Activated naive CD4-positive, alpha-beta T cell treated with Interleukin-2 at 50 U/mL for 16 hours (primary cell): ENCODE measurements at places on chromosomes 2 and 18.
A peak's percentile ranks its signal among the peaks of the same experiment; 100 is the strongest.

GRCh38 chr2:45942237-45942738, 290.8 kb downstream of the PRKCE start:
- DNase-seq = no peak

GRCh38 chr2:201696151-201696659, 2.2 kb downstream of the MPP4 start:
- no peak for DNase-seq

GRCh38 chr2:64543008-64543697, 19.0 kb downstream of the AFTPH start:
- DNase-seq = no peak

DNA sequence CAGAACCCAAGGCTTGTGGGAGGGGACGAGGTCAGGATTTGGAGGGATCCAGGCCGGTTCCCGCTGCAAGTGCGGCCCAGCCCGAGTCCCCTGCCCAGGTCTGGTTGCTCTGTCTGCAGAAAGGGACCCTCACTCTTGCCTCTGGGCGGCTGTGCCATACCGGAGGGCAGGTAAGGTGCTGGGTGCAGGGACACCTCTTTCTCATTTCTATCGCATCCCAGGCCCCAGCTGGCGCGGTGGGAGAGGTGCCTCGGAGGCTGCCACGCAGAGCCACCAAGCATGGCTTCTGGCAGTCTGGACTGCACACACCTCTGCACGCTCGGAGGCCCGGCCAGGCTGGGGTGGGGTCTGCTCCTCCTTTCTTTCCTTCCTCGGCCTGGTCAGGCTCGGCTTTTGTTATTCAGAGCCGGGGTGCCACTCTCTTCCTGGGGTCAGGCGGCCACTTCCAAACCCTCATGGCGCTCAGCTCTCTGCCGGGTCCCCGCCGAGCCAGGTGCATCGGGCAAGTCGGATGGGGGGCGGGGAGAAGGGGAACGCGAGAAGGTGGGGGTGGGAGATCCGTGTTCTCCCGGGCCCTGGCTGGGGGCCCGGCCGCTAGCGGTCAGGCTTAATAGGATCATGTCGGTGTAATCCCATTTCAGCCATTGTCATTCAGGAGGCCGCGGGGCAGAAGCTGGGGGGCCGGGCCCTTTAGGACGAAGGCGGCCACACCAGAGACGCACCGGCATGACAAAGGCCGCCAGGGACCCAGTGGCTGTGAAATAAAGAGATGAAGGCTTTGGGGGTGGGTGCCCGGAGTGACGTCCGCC, 9.0 kb downstream of the GBX2 start:
- DNase-seq = no peak

GRCh38 chr2:30338475-30338874, 107.1 kb downstream of the LBH start:
- no peak for DNase-seq

DNA sequence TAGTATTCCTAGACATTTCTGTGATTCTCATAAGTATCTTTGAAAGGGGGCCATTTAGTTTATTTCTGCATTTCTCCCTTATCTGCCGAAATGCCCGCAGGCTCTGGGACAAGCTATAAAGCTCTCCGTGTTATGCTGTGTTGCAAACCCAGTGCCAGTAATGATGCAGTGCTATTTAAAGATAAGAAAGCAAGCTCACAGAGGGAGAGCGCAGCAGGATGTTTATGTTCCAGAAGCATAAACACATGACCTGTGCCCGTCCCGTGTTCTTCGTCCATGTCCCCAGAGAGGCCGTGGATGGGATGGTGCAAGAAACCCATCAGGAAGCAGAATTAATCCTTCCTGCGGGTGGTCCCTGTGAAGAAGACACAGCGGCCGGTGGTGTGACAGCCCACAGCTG, 99.4 kb downstream of the NEDD4L start:
- no peak for DNase-seq

GRCh38 chr2:28716265-28716865, 35.3 kb upstream of the PPP1CB start:
- DNase-seq = no peak

GRCh38 chr2:237932731-237933131, 34.1 kb upstream of the UBE2F start:
- DNase-seq = no peak

DNA sequence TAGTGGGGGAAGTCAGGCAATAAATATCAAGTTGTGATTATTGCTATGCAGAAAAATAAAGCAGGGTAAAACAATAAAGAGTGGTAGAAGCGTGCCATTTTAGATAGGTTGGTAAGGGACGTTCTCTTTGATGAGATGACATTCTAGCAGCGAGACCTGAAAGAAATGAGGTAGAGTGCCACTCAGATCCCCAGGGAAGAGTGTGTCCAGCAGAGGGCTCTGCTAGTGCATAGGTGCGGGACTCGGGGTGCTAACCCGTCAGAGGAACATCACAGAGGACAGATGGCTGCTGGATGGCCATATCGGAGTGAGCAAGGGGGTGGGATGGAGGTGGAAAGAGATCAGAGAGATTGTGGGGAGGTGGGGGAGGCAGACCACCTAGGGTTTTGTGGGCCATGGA, 16.3 kb upstream of the GTF2A1L start:
- DNase-seq = no peak

DNA sequence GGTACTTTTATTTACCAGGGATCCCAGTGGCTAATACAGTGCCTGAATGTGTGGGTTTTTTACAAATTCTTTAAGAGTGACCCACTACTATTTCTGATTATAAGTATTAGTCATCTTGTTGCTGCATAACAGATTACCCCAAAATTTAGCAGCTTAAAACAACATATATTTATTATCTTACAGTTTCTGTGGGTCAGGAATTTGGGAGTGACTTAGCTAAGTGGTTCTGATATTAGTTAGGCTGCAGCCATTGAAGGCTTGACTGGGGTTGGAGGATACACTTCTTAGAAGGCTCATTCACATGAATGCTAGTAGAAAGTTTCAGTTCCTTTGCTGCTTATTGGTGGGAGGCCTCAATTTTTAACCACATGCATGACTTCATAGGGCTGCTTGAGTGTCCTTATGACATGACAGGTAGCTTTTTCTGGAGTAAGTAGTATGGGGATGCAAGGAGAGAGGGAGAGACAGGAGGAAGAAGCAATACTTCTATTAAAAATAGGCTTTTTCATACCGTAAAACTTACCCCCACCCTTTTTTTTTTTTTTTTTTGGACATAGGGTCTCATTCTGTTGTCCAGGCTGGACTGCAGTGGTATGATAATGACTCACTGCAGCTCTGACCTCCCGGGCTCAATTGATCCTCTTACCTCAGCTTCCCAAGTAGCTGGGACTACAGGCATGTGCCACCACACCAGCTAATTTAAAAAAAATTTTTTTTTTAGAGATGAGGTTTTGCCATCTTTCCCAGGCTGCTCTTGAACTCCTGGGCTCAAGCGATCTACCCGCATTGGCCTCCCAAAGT, 13.3 kb upstream of the POLE4 start:
- no peak for DNase-seq

- DNase-seq = no peak
Measured at GRCh38 chr2:75632091-75632701, 14.4 kb upstream of the MRPL19 start.

- DNase-seq = no peak
Measured at GRCh38 chr2:95383635-95384027, 18.9 kb upstream of the FAHD2A start.

DNA sequence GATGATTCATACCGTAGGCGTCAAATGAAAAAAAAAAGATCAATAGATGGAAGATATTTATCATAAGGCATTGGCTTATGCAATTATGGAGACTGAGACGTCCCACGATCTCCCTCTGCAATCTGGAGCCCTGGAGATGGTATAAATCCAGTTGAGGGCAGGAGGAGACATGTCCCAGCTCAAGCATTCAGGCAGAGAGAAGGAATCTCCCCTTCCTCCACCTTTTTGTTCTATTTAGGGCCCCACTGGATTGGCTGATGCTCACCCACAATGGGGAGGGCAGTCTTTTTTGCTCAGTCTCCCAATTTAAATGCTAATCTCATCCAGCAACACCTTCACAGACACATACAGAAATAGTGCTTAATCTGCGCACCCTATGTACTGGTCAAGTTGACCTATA, 18.0 kb upstream of the OLA1 start:
- DNase-seq = no peak

DNA sequence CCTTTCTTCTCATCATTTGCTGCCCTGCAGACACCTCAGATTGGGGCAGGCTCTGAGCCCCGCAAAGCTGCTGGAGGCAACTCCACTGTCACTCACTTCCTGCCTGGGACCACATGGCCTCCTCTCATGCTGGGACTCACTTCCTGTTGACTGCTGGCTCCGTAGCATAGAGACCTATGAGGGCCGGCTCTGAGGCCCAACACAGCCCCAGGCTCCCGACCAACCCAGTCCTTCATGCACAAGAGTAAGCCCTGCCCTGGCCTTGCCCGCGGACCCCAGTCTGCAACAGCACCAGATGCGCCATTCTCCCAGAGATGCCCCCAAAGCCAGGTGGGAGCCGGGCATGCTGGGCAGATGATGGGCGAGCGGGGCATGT, 55.7 kb downstream of the DNMT3A start:
- peak; percentile 61 for DNase-seq

DNA sequence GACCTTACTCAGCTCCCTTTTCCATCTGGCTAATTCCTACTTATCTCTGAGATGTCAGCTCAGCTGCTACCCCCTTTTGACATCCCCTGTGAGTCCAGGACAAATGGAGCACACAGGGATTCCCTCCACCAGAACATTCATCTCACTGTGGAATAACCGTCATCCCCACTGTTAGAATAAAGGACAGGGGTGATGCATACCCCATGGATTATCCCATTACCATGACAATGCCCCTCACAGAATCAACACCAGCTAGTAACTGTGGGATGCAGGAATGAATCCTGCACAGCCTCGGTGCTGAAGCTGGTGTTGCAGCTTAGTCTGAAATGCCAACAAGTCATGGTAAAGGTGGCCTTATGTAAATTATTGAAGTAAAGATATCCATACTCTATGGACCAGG, 624.8 kb upstream of the RAB6C start:
- no peak for DNase-seq

DNA sequence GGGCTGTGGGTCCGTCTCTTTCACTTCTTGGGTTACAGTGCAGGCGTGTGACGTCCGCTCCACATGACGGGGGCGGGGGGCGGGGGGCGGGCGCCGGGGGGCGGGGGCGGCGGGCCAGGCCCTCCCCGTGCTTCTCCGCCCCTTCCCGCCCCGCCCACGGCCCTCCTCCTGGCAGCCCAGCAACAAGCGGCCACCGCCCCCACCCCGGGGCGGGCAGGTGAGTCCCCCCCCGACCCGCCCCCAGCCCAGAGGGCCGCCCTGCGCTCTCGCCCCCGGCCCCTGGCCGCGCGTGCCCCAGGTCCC, 3.6 kb downstream of the ZNF516 start:
- peak; percentile 54 for DNase-seq

GRCh38 chr18:48295586-48296311, 113.4 kb downstream of the ZBTB7C start:
- no peak for DNase-seq

GRCh38 chr18:36829362-36830157, 633 bp downstream of the KIAA1328 start:
- no peak for DNase-seq

DNA sequence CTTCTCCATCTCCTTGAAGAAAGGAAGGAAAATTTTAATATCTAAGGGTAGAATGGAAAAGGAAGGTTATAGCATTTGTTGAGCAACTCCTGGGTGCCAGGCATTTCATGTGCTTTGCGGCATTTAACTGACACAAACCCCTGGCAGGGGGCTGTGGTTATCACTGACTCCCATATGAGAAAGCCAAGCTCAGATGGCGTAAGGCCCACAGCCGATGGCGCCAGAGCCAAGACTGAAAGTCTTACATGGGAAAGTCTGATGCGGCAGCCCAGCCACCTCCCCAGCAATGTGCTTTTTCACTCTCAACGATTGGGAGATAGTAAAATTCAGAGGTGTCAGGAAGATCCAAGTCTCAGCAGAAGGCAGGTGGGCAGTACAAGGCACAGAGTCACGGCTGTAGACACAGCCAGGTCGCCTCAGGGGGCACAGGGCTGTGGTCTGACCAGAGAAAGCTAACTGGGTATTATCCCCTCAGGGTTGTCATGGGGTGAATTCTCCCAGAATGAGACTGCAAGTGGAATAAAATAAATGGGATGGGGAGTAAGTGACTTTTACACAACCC, 324.2 kb upstream of the NCKAP5 start:
- DNase-seq = no peak

DNA sequence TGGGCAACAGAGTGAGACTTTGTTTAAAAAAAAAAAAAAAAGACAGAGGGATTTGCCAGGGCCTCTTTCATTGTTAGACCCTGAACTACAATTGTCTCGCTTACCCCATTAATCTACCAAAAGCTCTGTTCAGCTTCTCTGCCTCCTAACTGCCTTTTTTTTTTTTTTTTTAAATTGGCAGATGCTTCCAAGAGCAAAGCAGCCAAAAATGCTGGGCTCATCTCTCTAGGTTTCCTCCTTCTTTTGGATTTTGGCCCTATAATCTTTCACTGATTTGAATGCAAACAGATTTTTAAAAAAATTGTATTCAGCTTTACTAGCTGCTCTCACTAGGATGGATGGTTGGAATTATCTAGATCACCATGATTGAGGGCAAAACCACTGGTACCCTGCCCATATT, 33.2 kb upstream of the RAPGEF4 start:
- DNase-seq = no peak

GRCh38 chr2:229539628-229540027, 174.7 kb downstream of the DNER start:
- no peak for DNase-seq

- DNase-seq = no peak
Measured at GRCh38 chr2:179741317-179741716, 120.1 kb downstream of the ZNF385B start.

DNA sequence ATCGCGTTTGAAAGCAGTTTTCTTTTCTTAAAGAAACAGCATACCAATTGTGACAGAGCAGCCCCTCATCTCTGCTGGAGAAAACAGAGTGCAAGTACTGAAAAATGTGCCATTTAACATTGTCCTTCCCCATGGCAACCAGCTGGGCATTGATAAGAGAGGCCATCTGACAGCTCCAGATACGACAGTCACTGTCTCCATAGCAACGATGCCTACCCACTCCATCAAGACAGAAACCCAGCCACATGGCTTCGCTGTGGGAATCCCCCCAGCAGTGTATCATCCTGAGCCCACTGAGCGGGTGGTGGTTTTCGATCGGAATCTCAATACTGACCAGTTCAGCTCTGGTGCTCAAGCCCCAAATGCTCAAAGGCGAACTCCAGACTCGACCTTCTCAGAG, 9.5 kb downstream of the GRHL1 start:
- DNase-seq = no peak
